Stimulated activated CD8-positive, alpha-beta memory T cell treated with anti-CD3 and anti-CD28 coated beads, Interleukin-7, amount 100 ng/mL, for 1 hour (primary cell): ENCODE measurements at places on chromosomes 6 and 20.

DNA sequence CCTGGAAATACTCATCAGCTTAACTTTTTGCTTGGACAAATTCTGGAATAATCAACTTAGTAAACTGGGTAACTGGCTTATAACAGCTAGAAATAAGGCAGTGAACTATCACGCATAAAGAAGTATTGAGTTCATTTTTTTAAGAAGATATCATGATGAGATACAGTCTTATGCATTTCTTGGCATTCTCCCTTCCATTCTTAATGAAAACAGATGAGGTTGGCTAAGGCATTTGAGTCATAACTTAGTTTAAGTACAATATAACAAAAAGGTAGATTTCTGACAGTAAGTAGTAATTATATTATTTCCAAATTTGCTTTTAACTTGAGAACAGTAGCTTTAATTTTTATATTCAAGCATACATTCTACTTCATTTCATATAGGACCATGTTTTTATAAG lies 56.1 kb downstream of the SAMD5 start:
- DNase-seq = no peak

GRCh38 chr6:37171970-37172812 lies 2.2 kb downstream of the PIM1 start:
- peak; percentile 83 for DNase-seq

DNA sequence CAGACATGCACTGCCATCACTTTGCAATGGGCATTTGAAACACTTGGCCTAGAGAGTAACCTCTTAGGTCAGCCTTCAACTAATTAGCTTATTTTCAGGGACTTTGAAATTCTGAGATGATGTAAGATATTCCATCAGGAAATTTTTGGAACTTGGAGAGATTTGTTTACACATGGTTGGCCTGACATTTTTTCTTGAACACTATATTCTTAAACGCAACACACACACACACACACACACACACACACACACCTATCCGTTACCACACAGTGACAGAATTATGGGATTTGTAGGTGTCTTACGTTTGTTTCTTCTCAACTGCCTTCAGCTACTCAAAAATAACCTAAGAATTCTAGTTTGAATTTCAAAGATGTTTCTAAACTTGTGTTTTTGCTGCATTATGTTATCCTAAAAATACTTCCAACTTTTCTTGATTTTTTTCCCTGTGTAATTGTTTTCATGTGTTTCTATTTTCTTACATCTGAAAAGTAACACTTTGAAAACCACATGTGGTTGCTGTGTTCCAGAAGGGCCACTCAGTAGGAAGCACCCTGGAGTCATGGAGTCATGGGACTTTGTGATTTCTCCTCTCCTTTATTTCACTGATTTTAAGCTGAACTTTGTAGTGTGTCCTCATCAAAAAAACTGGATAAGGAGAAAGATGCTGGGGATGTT lies 31.9 kb downstream of the MARCKS start:
- no peak for DNase-seq

- no peak for DNase-seq
These were observed 191.5 kb downstream of the CDH4 start for GRCh38 chr20:61443443-61444126.

GRCh38 chr20:52076164-52076563 lies 115.4 kb downstream of the ZFP64 start:
- DNase-seq = no peak

DNA sequence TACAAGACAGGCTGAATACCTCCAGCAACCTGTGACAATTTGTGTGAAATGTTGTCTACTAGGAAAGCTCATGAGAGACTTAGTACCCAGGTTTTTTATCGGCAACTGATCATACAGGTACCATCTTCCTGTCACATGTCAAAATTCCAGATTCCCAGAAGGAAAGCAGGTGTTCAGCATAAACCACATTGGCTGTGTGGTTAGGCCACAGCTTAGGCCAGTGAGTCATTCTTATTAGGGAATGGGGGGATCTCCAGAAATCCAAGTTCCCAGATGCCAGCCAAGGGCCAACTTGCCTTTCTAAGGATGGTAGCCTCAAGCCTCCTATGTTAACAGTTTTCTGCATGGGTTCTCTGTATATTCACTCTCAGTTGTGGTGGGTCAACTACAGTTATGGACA lies 65.9 kb downstream of the FAM184A start:
- DNase-seq = no peak

- no peak for DNase-seq
These were observed 313.6 kb downstream of the ALDH8A1 start for GRCh38 chr6:134636186-134636799.
